ENCODE measurements at places on chromosomes 3 and 15. TPM values are rescaled to one million over a fixed set of nuclear protein-coding genes. Genes with fewer than 3 reads are reported as not detected.

DNA sequence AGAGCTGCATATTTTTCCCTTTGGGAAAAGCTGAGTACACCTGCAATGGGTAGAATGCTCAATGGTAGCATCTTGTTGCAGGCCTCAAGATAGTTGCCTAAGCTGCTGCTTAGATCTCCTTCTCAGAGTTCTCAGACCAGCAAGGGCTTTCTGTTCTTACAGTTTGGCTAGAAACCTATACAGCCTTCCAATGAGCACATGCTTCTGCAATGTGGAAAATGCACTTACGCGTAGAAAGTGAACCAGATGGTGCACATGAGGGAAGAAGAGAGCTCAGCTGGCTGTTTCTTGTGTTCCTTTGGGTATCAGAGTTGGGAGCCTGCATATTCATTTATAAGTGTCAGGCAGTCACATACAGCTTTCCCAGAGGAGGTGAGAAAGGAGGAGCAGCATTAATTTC, 136.4 kb downstream of the B3GALNT1 start:
- no peaks in the 10 kb centered on the region for H3K27me3 ChIP-seq
- no peaks in the 10 kb centered on the region for H3K36me3 ChIP-seq

The SLC9A9 gene
- 4.3 TPM for polyA plus RNA-seq

DNA sequence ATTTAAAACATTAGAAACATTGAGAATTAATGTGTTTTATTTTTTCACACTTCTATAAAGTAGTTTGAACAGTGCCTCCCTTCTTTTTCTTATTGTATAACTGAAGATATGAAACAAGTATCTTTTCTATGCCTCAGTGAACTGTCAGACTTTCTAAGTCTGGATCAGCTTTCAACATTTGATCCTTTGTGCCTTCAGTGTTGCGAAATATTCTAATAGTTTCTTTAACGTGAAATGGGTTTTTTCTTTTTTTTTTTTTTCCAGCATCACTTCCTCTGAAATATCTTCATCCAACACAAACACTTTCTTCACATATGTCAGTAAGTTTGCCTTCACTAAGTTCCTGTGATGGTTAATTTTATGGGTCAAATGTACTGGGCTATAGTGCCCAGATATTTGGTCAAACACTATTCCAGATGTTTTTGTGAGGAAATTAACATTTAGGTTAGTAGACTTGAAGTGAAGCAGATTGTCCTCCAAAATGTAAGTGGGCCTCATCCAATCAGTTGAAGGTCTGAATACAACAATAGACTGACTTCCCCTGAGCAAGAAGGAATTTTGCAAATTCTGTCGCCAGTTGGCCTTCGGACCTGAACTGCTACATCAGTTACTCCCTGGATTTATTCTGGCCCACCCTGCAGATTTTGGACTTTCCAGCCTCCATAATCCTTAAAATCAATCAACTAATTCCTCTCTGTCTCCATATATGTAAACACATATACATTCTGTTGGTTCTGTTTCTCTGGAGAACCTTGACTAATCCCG, 6.4 kb upstream of the CPOX start:
- no peaks in the 10 kb centered on the region for H3K27me3 ChIP-seq
- no peak for DNase-seq
- no peaks in the 10 kb centered on the region for H3K4me1 ChIP-seq
- no peak overlapping the region for H3K27ac ChIP-seq

DNA sequence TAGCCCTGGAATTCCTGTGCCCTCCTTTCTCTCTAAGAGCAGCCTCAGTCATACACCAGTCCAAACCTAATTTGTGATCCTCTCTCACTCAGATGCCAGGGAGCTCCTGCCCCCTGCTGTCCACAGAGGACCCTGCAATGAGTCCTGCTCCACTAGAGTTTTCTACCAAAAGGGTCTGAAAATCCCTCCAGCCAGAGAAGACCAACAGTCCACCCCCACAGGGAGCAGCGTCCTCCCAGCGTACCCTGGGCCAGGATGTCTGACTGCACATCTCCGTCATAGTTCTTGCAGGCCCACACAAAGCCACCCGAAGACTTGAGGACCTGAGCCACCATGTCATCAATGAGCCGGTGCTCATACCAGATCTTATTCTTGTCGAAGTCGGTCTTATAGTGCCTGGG, 15.4 kb downstream of the IDH2 start:
- H3K4me1 ChIP-seq = no peaks in the 10 kb centered on the region
- no peaks in the 10 kb centered on the region for H3K27me3 ChIP-seq
- no peak for DNase-seq
- no peak overlapping the region for H3K27ac ChIP-seq
- H3K36me3 ChIP-seq = no peaks in the 10 kb centered on the region

The FGF7 gene
- 11.2 TPM for polyA plus RNA-seq

GRCh38 chr15:98292442-98293240, 332.1 kb downstream of the ARRDC4 start:
- no peaks in the 10 kb centered on the region for H3K36me3 ChIP-seq
- H3K4me3 ChIP-seq = no peak overlapping the region
- H3K27me3 ChIP-seq = peaks cover 50% of the 10 kb centered on the region
- peak; percentile 68 for DNase-seq

- DNase-seq = no peak
- no peak overlapping the region for H3K4me3 ChIP-seq
- peaks cover 4% of the 10 kb centered on the region for H3K36me3 ChIP-seq
- H3K27me3 ChIP-seq = no peaks in the 10 kb centered on the region
Observed at GRCh38 chr15:67185621-67186225, 68.7 kb downstream of the AAGAB start.

- no peak overlapping the region for H3K4me3 ChIP-seq
- no peak for DNase-seq
- peaks cover 21% of the 10 kb centered on the region for H3K4me1 ChIP-seq
- no peaks in the 10 kb centered on the region for H3K36me3 ChIP-seq
Observed at GRCh38 chr3:194683380-194683779, 2.3 kb upstream of the FAM43A start.

DNA sequence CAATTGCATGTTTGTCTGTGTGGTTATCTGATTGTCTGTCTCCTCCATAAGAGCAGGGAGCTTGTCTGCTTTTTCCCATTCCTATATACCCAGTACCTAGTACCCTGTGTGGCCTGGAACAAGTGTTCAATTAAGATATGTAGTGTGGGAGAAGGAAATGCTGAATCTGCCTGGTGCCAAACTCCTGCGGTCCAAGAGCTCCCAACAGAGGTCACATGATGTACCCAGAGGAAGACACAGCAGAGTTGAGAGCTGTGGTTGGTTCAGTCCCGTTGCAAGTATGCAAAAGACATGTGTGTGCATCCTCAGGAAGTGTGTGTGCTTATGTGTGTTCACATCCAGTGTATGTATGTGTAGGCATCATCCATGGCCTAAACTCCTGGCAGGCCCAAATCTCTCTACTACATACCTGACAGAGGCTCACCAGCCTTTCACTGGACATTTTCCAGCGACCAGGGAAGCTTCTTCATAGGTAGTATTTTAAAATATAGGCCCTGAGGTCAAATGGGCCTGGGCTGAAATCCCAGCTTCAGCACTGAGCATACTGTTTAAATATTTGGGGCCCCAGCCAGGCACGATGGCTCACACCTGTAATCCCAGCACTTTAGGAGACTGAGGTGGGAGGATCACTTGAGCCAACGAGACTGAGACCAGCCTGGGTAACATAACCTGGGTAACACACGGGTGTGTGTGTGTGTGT, 34.0 kb upstream of the ITGA11 start:
- H3K4me1 ChIP-seq = peaks cover 3% of the 10 kb centered on the region
- no peak overlapping the region for H3K4me3 ChIP-seq
- H3K27me3 ChIP-seq = no peaks in the 10 kb centered on the region
- no peaks in the 10 kb centered on the region for H3K36me3 ChIP-seq

GRCh38 chr3:5309171-5309570, 121.7 kb downstream of the EDEM1 start:
- no peaks in the 10 kb centered on the region for H3K4me1 ChIP-seq
- DNase-seq = no peak
- no peaks in the 10 kb centered on the region for H3K27me3 ChIP-seq

DNA sequence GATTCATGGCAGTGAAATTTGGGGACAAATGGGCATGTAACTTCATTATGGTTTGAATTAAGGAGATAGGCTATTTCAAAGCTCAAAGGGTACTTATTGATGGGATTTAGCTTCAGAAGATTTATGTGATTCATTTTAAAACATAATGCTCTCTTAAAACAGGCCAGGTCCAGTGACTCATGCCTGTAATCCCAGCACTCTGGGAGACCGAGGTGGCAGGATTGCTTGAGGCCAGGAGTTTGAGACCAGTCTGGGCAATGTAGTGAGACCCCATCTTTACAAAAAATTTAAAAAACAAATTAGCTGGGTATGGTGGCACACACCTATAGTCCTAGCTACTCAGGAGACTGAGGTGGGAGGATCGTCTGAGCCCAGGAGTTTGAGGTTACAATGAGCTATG, 11.5 kb downstream of the THAP10 start:
- no peak overlapping the region for H3K27ac ChIP-seq
- H3K4me1 ChIP-seq = no peaks in the 10 kb centered on the region
- H3K4me3 ChIP-seq = no peak overlapping the region
- no peaks in the 10 kb centered on the region for H3K27me3 ChIP-seq

The C2CD4A gene
- polyA plus RNA-seq = 0.60 TPM

DNA sequence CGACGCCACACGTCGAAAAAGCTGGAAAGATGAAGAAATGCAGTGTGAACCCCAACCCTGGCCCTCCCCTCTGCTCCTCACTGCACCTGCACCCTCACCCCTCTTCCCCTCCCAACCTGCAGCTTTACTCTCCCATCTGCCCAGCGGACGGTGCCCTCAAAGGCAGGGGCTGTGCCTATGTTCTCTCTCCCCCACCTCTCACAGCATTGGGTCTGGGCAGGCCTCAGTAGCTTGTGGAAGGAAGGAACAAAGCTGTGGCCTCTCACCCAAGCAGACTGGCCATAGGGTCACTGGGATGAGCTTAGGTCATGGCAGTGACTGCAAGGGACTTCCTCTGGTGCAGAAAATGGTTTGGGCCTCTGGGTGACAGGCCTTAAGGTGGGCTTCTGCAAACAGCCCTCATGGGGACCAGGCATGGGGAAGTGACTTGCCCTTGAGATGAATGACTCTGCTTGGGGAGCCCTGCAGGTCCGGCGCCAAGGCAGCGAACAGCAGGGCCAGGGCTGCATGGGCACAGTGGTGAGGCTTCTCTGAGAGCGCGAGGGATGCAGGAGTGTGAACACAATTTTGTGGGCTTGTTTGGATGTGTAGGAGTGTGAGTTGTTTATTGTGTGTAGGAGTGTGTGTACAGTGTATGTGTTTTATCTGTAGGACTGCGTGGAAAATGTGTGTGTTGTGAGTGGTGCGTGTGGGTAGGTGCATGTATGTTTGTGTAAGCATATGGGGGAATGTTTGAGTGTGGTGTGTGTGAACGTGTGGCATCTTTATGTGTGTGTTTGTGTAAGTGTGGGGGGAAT, 29.2 kb downstream of the SRPRB start:
- no peak overlapping the region for H3K27ac ChIP-seq
- no peak for DNase-seq
- H3K27me3 ChIP-seq = no peaks in the 10 kb centered on the region
- no peaks in the 10 kb centered on the region for H3K4me1 ChIP-seq

GRCh38 chr3:17201538-17201937, 316.8 kb downstream of the PLCL2 start:
- H3K36me3 ChIP-seq = no peaks in the 10 kb centered on the region
- H3K27me3 ChIP-seq = no peaks in the 10 kb centered on the region
- H3K4me1 ChIP-seq = no peaks in the 10 kb centered on the region
- DNase-seq = no peak
- H3K4me3 ChIP-seq = no peak overlapping the region

The UBA5 gene
- polyA plus RNA-seq = 26.9 TPM

GRCh38 chr3:173993299-173993698, 595.8 kb downstream of the NLGN1 start:
- no peak overlapping the region for H3K4me3 ChIP-seq
- no peak overlapping the region for H3K27ac ChIP-seq
- no peaks in the 10 kb centered on the region for H3K36me3 ChIP-seq
- H3K27me3 ChIP-seq = no peaks in the 10 kb centered on the region

- no peak for DNase-seq
- H3K27me3 ChIP-seq = peaks cover 5% of the 10 kb centered on the region
- no peak overlapping the region for H3K27ac ChIP-seq
- no peaks in the 10 kb centered on the region for H3K4me1 ChIP-seq
Observed at GRCh38 chr3:10837849-10838248, 21.8 kb downstream of the SLC6A11 start.

DNA sequence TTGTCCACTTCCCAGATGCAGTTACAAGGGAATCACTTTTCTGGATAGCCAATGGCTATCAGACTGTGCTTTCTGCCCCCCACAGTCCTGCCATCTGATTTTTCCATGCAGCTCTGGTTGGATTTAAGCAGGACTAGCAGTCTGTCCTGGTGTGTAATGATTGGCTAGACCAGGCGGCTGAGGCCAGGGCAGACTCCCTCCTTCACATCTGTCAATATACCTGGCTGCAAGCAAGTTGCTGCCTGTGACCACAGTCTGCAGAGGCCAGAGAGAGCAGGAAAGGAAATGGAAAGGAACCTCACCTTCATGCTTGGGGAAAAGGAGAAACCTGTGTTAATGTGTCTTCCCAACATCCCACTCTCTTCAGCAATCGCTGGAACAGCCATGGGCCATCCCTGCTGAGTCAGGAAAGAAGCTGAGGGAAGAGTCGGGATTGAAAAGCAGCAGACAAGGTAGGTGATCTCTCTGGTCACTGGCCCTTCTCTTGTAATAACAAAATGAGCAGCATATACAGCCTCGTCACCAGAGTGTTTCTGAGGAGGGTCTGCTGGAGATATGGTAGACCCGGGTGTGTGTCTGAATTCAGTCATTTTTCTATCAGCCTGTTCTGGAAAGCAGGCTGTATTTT, 126.7 kb upstream of the PHLDB2 start:
- peak overlapping the region; percentile 9 for H3K4me3 ChIP-seq
- H3K4me1 ChIP-seq = peaks cover 17% of the 10 kb centered on the region

The ISL2 gene
- polyA plus RNA-seq = 3.3 TPM

DNA sequence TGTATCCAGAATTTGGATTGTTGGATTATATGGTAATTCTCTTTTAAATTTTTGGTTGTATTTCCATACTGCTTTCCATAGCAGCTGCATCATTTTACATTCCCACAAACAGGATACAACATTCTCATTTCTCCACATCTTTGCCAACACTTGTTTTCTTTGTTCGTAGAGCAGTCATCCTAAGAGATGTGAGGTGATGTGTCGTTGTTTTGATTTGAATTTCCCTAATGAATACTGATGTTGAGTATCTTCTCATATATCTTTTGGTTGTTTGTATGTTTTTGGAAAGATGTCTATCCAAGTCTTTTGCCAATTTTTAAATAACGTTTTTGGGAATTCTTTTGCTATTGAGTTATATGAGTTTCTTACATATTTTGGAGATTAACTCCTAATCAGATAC, 93.6 kb downstream of the GMNC start:
- H3K27me3 ChIP-seq = no peaks in the 10 kb centered on the region
- DNase-seq = no peak
- H3K4me1 ChIP-seq = no peaks in the 10 kb centered on the region
- H3K36me3 ChIP-seq = no peaks in the 10 kb centered on the region

DNA sequence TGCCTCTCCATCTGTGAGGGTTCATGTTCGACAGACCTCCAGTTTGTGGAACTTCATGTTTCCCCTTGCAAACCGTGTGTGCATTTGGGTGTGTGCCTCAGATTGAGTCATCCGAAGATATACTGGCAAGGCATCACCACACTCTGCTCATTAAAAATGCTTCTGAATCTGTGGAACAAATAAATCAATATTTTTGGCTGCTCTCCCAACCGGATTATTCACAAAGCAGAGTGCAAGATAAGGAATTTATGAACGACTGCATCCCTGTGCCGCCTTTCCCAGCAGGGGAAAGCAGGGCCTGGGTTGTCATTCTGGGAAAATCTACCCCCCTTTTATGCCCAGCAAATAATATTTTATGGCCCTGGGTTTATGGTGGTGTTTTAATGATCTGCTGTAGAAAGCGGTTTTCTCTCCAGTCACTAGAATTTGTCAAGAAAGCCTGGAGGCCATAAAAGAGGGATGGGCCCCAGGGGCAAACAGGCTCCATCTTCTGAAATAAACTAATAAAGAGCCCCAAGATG, 4.2 kb upstream of the WNT5A start:
- no peak overlapping the region for H3K27ac ChIP-seq
- no peaks in the 10 kb centered on the region for H3K36me3 ChIP-seq
- peaks cover 28% of the 10 kb centered on the region for H3K4me1 ChIP-seq

All from hepatocyte (in vitro differentiated cells).